ENCODE measurements at places on chromosomes 4 and X. TPM values are rescaled to one million over a fixed set of nuclear protein-coding genes. Genes with fewer than 3 reads are reported as not detected.
A peak's percentile ranks its signal among the peaks of the same experiment; 100 is the strongest.

GRCh38 chrX:12567857-12568256 is 223.4 kb upstream of the PRPS2 start:
- H3K4me3 ChIP-seq = no peak overlapping the region
- no peaks in the 10 kb centered on the region for H3K36me3 ChIP-seq
- H3K27ac ChIP-seq = no peak overlapping the region
- no peaks in the 10 kb centered on the region for H3K27me3 ChIP-seq
- DNase-seq = peak; percentile 7
- no peaks in the 10 kb centered on the region for H3K4me1 ChIP-seq

DNA sequence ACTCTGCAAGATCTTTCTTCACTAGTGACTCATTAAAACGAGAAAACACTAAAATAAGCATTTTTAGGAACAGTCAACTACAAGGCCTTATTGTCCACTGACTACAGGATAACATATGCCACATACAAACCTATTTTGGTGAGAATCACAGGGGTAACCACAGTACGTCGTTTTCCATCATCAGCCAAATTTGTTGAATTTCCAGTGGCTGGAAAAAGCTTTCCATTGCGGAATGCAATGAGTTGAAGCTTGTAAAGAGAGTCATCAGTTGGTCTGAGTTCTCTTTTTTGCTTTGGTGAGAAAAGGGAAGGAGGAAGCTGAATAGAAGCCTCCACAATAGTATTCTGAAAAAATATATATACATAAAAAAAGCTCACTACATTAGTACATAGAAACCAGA is 102.4 kb downstream of the ADGRA3 start:
- H3K36me3 ChIP-seq = peaks cover 13% of the 10 kb centered on the region
- no peaks in the 10 kb centered on the region for H3K4me1 ChIP-seq
- H3K27me3 ChIP-seq = no peaks in the 10 kb centered on the region
- DNase-seq = no peak
- H3K27ac ChIP-seq = no peak overlapping the region
- no peak overlapping the region for H3K4me3 ChIP-seq

- peaks cover 10% of the 10 kb centered on the region for H3K27me3 ChIP-seq
- no peak for DNase-seq
- no peak overlapping the region for H3K27ac ChIP-seq
- no peak overlapping the region for H3K4me3 ChIP-seq
Measured at GRCh38 chrX:136629084-136629750, 18.7 kb upstream of the CD40LG start.

DNA sequence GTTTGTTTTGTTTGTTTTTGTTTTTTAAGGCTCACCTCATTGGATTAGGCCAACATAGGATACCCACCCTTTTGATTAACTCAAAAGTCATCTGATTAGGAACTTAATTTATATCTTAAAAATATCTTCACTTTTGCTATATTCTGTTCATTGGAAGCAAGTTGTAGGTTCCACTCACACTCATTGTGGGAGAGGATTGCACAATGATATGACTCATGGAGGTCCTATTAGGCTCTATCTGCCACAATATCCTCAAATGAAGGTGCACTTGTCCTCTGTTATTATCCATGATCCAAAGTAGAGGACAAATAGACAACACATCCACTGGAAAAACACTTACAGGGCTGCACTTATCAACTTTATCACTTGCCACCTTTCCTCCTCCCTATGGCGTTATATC is 60.5 kb upstream of the ADAMTS3 start:
- H3K27me3 ChIP-seq = no peaks in the 10 kb centered on the region
- no peaks in the 10 kb centered on the region for H3K36me3 ChIP-seq
- no peak overlapping the region for H3K4me3 ChIP-seq

- DNase-seq = no peak
- H3K4me1 ChIP-seq = no peaks in the 10 kb centered on the region
- no peaks in the 10 kb centered on the region for H3K27me3 ChIP-seq
- H3K36me3 ChIP-seq = no peaks in the 10 kb centered on the region
- no peak overlapping the region for H3K27ac ChIP-seq
Measured at GRCh38 chr4:110830461-110830860, 207.6 kb upstream of the PITX2 start.

DNA sequence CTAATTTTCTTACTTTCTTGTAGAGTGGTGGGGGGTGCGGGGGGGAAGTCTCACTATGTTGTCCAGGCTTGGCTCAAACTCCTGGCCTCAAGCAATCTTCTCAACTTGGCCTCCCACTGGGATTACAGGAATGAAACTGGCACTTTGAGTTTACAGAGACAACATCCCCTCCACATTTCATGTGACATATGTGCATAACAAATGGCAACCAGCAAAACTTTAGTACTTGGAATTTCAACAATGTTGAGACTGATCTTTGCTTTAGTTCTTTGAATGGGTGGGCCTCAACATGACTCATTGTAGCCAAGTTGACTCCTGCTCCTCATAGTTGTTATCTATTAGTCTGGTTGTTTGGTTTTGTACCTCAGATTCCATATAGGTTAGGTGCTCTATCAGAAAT is 11.4 kb upstream of the FMR1 start:
- no peak for DNase-seq
- H3K36me3 ChIP-seq = no peaks in the 10 kb centered on the region
- H3K27me3 ChIP-seq = no peaks in the 10 kb centered on the region

DNA sequence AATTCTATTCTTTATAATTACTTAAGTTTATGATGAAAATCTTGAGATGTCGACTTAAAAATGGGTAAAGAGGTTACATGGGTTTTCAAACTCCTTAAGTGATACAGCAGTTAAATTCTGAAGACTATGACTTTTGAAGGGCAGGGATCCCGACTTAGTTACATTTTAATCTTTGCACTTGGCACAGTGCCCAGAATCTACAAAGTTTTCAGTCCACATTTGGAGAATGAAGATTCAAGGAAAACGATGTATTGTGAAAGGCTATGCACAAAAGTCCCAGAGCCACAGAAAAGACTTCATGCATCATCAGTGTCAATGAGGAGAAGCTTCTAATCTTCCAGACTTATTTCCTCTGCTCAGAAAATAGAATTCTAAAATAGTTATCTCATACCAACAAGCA is 36.3 kb upstream of the GRPR start:
- no peaks in the 10 kb centered on the region for H3K4me1 ChIP-seq
- DNase-seq = no peak
- no peaks in the 10 kb centered on the region for H3K36me3 ChIP-seq
- no peak overlapping the region for H3K27ac ChIP-seq

GRCh38 chr4:164761746-164762275 is 7.9 kb downstream of the SMIM31 start:
- H3K36me3 ChIP-seq = no peaks in the 10 kb centered on the region
- H3K4me3 ChIP-seq = no peak overlapping the region
- no peaks in the 10 kb centered on the region for H3K4me1 ChIP-seq
- DNase-seq = no peak
- H3K27me3 ChIP-seq = peaks cover 17% of the 10 kb centered on the region

- no peak overlapping the region for H3K4me3 ChIP-seq
- no peaks in the 10 kb centered on the region for H3K36me3 ChIP-seq
- peaks cover 5% of the 10 kb centered on the region for H3K27me3 ChIP-seq
- no peaks in the 10 kb centered on the region for H3K4me1 ChIP-seq
Measured at GRCh38 chrX:14073071-14073470, 43.4 kb upstream of the GEMIN8 start.

The SMR3B gene
- not detected for total RNA-seq

The AFF2 gene
- 1.1 TPM for total RNA-seq

The RAB9B gene
- total RNA-seq = not detected
